ENCODE measurements at places on chromosomes 2 and 18. TPM values are rescaled to one million over a fixed set of nuclear protein-coding genes. Genes with fewer than 3 reads are reported as not detected.

The CRYGA gene
- total RNA-seq, result not detected

The DNAJC5G gene
- not detected for total RNA-seq

The KCNE4 gene
- total RNA-seq, result not detected

The GRHL1 gene
- 1.8 TPM for total RNA-seq

The POU3F3 gene
- not detected for total RNA-seq

The TIA1 gene
- 148 TPM for total RNA-seq

The PDE6D gene
- total RNA-seq, result 39.1 TPM

The CCDC74B gene
- total RNA-seq, result 1.7 TPM

The CCDC148 gene
- not detected for total RNA-seq

The CHRND gene
- total RNA-seq, result not detected

The GAD1 gene
- 5.1 TPM for total RNA-seq

The ZNF142 gene
- 59.0 TPM for total RNA-seq

The SERPINB8 gene
- total RNA-seq, result 20.6 TPM

The SKOR2 gene
- not detected for total RNA-seq

The SERPINB3 gene
- total RNA-seq, result not detected

The ITGB6 gene
- total RNA-seq, result not detected

The SLC14A1 gene
- 0.59 TPM for total RNA-seq

The DCC gene
- total RNA-seq, result not detected

The RGPD3 gene
- total RNA-seq, result 0.32 TPM

The CD8A gene
- 2.6 TPM for total RNA-seq

The ASB18 gene
- not detected for total RNA-seq

The RFTN2 gene
- not detected for total RNA-seq

The RDH14 gene
- total RNA-seq, result 12.6 TPM

The IL1RL1 gene
- total RNA-seq, result 16.2 TPM

The KCNIP3 gene
- not detected for total RNA-seq

The PCARE gene
- not detected for total RNA-seq

The UGT1A3 gene
- not detected for total RNA-seq

The SERPINB10 gene
- not detected for total RNA-seq

The LIMS3 gene
- total RNA-seq, result 0.59 TPM

The ZAP70 gene
- total RNA-seq, result 346 TPM

The MROH2A gene
- not detected for total RNA-seq

The UGT1A10 gene
- total RNA-seq, result not detected

The EML6 gene
- total RNA-seq, result 0.54 TPM

The TGOLN2 gene
- 151 TPM for total RNA-seq

The DNMT3A gene
- total RNA-seq, result 77.6 TPM

The FBXO36 gene
- 0.17 TPM for total RNA-seq

The TRIB2 gene
- total RNA-seq, result 38.1 TPM

The SNORC gene
- total RNA-seq, result 1.2 TPM

The CD8B2 gene
- total RNA-seq, result 0.15 TPM

The FAM117B gene
- total RNA-seq, result 4.6 TPM

The EIF2AK3 gene
- 30.5 TPM for total RNA-seq

The UNC80 gene
- total RNA-seq, result not detected

The CD207 gene
- not detected for total RNA-seq

The CDKL4 gene
- total RNA-seq, result 0.54 TPM

The DNPEP gene
- total RNA-seq, result 78.3 TPM

The TRIM54 gene
- 0.10 TPM for total RNA-seq

The SCYGR4 gene
- not detected for total RNA-seq

The XIRP2 gene
- total RNA-seq, result not detected

The ALPP gene
- not detected for total RNA-seq

The CBLN2 gene
- total RNA-seq, result not detected

The TLX2 gene
- 1.2 TPM for total RNA-seq

The MC5R gene
- total RNA-seq, result 0.15 TPM
